ENCODE measurements at places on chromosomes 5 and 9.

GRCh38 chr5:128276537-128277216 lies 193.1 kb downstream of the SLC12A2 start:
- no peak for DNase-seq

DNA sequence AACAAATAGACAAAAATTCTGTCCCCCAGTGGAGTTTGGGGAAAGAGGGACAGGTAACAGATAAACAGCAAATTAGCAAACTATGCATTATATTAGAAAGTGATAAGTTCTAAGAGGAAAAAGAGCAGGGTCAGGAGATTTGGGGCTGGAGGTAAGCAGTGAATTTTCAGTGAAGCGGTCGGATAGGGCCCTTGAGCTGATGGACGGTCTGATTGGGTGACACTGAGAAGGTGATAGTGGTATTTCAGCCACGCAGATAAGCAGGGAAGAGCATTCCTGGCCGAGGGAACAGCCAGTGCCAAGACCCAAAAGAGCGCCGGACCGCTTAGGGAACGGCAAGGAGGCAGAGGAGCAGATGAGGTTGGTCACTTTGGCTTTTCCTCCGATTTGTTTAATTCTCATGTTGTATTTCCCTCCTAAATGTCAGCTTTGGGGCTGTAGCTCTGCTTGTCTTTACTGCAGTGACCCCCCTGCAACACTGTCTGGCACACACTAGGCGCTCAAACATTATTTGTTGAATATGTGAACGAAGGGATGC lies 1.1 kb upstream of the PTPN3 start:
- DNase-seq: no peak

DNA sequence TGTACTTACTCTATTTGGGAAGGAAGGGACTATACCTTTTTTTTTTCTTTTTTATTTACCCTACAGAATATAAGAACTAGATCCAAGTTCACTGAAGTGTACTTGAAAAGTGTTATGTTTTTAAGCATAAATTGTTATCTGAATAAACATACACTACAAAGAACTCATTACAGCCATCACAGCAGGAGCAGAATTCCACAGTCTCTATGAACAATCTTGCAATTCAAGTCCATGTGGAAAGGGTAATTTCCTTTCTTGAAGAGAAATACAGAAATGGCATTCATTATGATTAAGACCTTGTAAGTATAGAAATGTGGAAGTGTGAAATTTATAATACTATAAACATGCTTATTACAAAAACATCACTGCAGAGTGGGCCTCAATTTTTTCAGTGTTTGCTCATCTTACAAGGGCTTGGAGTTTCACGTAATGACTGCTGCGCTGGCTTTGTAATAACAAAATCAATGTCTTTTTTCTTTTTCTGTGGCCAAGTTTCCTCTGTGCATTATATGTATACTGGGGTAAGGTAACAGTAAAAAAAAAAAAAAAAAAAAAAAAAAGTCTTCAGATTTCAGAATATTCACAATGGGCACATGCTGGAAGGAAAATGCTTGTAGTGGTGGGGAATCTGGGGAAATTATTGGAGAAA lies 77.0 kb upstream of the GNA14 start:
- DNase-seq: no peak

- DNase-seq: no peak
These were observed 8.0 kb downstream of the PDLIM4 start for GRCh38 chr5:132265336-132266030.

GRCh38 chr9:84141741-84142370 lies 161.3 kb downstream of the RMI1 start:
- DNase-seq: no peak

DNA sequence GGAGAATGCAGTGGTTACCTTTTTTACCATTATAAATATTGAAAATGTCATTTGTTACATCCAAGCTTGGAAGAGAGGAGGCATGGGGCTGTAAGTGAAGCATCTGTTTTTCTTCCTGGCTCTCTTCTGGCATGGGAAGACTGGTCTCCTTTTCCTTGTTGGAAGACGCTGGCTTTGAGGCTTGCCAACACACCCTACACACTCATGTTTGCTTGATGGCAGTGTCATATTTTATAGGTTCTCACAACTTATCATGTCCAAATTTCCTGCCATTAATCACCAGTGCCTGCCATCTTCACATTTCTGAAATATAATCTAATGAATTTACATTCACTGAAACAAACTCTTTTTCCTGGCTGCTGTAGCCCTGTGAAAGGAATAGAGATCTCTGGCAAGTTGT lies 252.9 kb downstream of the MAN2A1 start:
- DNase-seq: no peak

DNA sequence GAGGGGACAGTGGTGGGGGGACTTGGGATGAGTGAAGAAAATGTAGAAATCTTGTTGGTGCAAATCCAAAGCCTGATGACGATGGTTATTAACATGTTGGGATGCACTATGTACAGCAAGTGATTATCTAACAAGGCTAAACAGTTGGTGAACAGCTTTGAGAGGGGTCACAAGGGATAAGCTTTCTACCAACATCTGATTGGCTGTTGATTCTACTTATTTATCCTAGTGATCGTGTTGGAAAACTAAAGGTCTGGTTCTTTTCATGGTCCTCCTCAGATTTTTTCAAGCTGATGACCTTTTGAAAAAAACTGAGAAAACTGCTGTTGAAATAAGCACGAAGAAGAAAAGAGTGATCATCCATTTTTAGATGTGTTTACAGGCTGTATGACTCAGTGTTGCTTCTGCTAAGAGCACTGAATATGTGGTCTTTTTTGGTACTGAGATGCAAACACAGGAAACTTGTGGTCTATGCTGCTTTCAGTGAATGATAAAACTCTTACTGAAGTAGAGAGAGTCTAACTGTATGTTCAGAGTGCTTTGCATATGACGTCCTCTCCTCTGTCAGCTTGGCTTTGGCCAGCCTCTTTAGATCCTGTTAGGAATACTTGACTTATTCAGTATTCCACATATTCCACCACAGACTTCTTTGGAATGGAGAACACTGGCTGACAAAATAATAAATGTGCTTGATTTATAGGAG lies 174.8 kb downstream of the SLF1 start:
- DNase-seq: no peak

- no peak for DNase-seq
These were observed 289.5 kb downstream of the SLIT3 start for GRCh38 chr5:169011451-169011850.

- DNase-seq: no peak
These were observed 80.0 kb upstream of the GRHPR start for GRCh38 chr9:37342493-37342892.

GRCh38 chr5:16736158-16736995 lies 119.6 kb upstream of the RETREG1 start:
- DNase-seq: no peak

DNA sequence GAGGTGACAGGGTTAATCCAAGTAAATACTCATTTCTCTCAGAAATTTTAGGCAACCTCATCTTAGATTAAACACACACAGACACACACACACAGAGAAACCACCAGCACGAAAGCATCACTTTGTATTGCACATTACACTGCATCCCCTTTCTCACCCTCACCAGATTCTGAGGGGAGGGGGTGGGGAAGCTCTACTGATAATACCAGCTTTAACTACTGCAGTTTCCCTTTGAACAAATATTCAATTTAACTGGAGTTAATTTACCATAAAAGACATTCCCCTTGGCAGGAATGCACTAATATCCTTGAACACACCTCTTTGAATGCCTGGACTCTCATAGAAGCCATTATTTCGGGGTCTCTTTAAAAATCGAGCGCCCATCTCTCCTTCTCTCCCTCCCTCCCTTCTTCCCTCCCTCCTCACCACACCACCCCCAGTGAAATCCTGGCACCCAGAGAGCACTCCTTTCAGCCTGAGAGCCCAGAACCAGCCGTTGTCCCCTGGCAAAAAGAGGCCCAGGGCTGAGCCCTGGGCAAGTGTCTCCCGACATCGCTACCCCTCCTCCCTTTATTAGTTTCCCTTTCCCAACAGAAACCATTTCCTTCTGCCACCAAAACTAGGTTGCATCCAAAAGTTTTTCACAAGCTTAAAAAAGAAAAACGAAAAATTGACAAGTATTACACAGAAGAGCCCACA lies 2.8 kb upstream of the NFIB start:
- no peak for DNase-seq

DNA sequence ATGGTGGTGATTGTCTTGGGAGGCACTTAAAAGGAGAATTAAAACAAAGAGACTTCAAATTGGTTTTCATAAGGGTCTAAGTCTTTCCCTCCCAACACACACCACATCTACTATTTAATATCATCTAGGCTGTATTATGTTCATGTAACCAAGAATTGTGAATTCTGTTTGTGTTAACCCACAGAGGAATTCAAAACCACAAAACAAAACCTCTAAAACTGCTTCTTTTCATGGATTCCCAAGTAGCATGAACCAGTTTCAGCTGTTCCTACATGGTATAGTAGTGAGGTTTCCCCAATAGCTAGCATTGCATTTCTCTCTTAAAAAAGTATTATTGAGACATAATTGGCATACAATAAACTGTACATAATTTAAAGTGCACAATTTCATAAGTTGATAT lies 283.8 kb downstream of the CD180 start:
- DNase-seq: no peak

DNA sequence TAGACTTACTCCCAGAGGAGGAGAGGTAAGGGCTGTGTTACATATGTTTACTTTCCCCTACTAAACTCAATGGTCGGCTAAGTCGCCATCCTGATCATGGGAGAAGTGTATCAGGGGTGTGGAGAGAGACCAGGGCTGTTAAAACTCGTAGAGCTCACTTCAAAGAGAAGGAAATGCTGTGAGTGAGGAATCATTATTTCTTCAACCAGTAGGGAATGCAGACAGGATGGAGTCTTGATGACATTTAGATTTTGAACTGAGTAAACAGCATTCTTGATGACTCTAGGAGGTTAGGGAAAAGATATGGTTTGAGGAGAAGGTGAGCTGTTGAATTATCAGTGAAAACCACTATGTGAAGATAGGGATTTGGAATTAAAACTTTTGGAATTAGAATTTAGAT lies 17.3 kb downstream of the RECK start:
- no peak for DNase-seq

DNA sequence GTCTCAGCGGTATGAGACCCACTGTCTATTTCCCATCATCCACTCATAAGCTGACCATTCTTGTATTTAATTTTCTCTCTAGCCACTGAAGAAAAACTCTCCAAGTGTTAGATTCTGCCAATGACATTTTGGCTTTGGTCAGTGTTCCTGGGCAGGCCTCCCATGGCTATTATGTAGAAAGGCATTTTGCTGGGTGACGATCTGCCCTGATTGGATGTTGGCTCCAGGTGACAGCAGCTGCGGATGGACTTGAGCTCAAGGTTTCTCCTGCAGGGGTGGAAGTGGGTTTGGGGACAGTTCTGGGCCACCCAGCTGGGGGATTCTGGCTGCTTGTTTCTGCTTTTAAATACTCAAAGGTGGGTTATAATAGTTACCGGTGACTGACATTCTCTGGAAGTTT lies 31.6 kb downstream of the ACSL6 start:
- DNase-seq: no peak
